ENCODE measurements at places on chromosomes 7 and 10.

DNA sequence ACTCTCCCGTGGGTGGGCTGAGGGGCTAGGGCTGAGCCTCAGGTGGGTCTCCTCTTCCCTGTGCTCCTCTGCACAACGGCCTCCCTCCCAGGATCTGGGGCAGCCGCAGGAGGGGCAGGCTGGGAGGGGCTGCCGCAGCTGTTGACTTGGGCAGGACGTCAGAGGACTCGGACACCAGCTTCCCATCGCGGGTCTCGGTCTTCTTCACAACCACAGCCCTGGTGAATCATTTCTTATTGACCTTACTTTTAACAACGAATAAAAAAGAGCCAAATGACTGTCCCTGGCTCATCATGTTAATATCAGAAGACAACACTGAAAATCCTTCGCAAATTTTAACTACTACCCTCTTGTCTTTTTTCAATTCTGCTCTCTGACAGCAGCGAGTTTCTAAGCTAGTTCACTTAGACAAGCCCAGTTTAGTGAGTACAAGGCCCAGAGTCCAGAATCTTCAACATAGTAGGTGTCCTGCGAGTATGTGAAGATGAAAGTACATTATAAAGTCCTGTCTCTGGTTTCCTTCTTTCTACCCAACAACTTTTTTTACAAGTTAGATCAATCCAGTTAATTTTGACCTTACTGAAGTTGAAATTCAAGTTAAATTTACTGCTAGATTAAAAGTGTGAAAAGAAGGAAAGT lies 32.4 kb downstream of the CTNNA3 start:
- DNase-seq = no peak

DNA sequence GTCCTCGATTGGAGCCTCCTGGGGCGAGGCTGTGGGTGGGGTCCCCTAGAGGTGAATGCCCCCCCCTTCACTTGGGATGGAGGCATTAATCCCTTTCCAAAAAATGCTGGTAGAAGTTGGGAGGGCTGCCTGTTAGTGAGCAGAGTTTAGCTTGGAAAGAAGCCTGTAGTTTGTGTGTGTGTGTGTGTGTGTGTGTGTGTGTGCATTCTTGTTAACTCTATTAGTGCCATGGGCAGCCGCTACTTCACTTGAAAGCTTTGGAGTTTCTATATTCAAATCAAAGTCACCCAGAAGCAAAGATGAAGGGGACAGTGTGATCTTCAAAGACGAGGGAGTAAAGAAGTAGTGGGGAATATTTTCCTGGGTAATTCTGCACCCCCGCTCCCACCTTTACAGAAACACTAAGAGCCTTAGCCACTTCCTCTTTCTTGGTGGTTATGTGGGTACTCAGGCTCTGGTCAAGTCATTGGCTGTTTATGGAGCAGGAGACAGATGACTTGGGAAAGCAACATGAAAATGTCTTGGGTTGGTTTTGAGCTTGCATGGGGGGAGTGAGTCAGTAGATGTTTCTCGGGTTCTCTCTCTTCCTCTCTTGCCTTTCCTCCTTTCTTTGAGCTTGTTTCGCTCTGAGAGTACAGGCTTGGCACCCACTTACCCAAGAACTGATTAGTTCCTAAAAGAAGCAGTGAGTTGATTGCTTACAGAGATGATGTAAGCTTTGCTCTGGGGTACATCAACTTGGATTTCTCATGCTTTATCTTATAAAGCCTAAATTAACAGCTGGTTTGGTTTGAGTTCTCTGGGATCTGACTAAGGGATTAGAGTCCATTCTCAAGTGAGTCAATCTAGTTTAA lies 35.9 kb downstream of the TCF7L2 start:
- peak; percentile 9 for DNase-seq

DNA sequence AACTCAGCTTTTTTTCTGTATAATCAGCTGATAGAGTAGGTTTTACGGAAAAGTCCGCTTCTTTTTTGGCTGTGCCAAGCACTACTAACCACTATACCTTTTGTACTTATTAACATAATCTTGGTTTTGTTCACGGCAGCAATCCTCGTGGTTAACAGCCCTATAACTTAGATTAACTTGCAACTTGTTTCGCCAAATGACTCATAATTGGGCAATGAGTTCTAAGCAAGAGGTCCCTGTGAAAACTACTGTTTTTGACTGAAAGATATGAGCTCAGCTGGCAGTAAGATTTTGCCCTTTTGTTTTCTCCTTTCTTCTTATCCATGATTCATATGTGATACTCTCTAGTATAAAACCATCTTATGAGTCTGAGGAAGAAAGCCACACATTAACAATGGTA lies 345.0 kb upstream of the PCDH15 start:
- no peak for DNase-seq

- DNase-seq = no peak
Observed at GRCh38 chr10:68586606-68587305, 26.6 kb downstream of the TET1 start.

- peak; percentile 23 for DNase-seq
Observed at GRCh38 chr7:149790146-149790548, 16.8 kb upstream of the ZNF467 start.

Data from stimulated activated CD4-positive, alpha-beta T cell treated with anti-CD3 and anti-CD28 coated beads, Interleukin-4, amount 100 ng/mL, for 24 hours (primary cell).